Activated CD4-positive, CD25-positive, alpha-beta regulatory T cell treated with anti-CD3 and anti-CD28 coated beads, Interleukin-2, amount 50 U/mL, for 24 hours (primary cell): ENCODE measurements at places on chromosomes 6 and 20.
A peak's percentile ranks its signal among the peaks of the same experiment; 100 is the strongest.

DNA sequence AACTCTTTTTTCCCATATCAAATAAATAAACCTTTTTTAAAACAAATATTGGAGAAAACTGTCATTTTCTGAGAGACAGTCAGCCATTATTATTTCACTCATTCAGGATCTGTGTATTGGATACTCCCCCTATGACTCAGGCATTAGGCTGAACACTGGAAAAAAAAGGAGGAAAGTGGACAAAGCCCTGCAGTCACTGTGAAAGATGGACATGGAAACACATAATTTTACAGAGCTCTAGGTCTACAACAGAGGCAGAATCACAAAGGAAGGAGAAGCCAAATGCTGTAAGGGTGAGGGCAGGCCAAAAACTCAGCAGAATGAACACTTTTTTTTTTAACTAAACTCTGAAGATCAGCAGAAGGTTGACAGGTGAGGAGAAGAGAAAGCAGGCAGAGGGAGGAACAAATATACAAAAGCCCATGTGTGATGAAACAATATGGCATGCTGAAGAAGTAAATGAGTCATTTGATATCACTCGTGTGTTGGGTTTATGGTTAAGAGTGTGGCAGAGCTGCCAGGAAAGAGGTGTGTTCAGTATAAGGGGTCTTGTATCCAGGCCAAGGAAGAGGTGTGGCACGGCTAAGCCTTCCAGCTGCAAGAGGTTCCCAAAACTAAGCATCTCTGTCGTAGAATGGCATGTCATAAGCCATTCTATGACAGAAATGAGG lies 39.1 kb downstream of the EPB41L2 start:
- ATAC-seq = no peak

DNA sequence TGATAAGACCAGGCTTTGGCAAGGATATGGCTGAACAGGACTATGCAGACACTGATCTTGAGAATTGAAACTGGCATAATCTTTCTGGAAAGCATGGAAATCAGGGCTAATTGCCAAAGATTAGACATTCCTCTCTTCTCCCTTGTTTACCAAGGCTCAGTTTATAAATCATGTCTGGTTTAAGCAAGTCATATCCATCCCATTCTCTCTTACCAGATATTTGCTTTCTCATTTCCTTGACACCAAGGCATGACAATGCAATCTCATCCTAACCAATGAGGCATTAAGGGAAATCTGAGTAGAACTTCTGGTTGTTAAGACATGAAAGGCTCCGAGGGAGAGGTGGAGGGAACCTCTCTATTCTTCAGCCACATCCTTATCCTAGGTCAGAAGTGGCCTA lies 110.3 kb upstream of the CEP85L start:
- no peak for ATAC-seq

GRCh38 chr6:152976749-152977148 lies 6.1 kb downstream of the FBXO5 start:
- no peak for ATAC-seq

- ATAC-seq = no peak
Measured at GRCh38 chr6:14882394-14883026, 363.4 kb upstream of the JARID2 start.

- no peak for ATAC-seq
Measured at GRCh38 chr6:82843291-82843885, 222.3 kb downstream of the UBE3D start.

DNA sequence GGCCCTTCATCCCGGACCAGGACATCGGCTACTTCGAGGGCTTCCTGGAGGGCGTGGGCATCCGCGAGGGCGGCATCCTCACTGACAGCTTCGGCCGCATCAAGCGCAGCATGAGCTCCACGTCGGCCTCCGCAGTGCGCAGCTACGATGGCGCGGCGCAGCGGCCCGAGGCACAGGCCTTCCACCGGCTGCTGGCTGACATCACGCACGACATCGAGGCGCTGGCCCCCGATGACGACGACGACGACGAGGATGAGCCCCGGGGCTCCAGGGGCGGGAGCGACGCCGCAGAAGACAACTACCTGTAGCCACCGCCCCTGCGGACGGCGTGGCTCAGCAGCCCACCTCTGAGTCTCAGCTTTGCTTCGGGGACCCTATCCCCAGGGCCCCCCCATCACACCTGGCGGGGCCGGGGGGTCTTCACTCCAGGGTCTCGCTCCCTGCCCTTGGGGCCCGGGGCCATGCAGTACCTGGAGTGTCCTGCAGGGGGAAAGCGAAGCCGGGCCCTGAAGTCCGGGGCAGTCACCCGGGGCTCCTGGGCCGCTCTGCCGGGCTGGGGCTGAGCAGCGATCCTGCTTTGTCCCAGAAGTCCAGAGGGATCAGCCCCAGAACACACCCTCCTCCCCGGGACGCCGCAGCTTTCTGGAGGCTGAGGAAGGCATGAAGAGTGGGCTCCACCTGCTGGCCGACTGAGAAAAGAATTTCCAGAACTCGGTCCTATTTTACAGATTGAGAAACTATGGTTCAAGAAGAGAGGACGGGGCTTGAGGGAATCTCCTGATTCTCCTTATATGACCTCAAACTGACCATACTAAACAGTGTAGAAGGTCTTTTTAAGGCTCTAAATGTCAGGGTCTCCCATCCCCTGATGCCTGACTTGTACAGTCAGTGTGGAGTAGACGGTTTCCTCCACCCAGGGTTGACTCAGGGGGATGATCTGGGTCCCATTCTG lies 20.8 kb upstream of the HCK start:
- peak; percentile 44 for ATAC-seq

DNA sequence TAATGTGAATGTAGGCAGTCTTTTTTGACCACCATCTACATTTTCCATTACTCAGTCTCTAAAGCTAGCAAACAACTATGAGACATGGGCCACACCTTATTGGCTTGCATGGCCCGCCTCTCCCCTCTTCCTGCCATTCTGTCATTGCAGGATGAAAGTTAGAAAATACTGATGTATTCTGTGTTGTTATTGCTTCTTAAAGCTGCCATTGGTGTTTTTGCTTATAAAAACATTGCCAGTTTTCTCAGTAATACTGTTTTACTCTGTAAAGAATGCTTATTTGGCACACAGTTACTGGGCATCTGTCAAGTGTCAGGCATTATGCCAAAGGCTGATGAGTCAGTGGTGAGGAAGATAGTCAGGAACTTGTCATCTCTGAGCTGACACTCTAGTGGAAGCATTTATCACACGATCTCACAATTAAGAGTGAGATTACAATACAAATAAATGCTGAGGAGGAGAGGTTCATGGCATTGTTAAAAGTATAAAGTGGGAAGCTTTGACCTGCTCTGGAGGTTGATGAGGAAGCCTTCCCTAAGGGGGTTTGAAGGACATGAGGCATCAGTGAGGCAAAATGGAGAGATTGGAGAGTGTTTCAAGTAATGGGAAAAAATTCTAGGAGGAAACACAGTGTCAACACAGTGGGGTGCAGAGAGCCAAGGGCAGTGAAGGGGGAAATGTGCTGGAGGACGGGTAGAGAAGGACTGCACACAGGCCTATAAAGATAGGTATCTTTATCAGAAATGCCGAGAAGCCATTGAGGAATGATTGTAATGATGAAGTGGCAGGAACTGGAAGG lies 14.7 kb downstream of the KLHL32 start:
- ATAC-seq = peak; percentile 73

DNA sequence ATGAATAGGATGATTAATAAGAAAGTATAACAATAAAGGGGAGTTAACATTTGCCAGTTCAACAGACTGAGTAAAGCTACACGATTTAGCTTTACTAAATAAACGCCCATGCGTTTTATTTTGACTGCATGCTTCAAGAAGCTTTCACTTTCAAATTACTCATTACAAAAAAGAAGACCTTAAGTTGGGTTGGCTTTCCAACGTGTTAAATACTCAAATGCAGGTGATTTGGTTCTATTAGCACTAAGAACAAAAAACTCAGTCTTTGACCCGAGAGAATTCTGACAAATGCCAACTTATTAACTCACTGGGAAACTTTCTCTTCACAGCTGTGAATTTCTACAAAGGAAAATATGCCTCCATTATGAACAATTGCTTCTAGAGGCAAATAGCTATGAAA lies 24.8 kb downstream of the RNF146 start:
- peak; percentile 83 for ATAC-seq

DNA sequence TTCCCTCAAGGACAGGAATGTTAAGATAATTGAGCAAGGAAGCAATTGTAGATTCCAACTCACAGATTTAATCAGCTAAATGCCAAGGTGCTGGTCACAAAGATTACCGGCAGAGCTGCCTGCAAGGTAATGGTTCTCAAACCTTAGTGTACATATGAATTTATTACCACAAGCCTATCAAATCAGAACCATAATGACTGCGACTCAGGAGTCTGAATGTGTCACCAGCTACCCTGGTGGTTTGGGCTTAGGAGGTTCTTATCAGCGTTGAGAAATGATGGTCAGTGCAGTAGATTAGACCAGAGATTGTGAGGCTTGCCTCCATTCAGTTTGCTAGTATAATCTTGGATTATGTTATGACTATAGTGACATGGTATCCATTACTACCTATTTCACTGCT lies 78.9 kb downstream of the MTFR2 start:
- ATAC-seq = no peak

DNA sequence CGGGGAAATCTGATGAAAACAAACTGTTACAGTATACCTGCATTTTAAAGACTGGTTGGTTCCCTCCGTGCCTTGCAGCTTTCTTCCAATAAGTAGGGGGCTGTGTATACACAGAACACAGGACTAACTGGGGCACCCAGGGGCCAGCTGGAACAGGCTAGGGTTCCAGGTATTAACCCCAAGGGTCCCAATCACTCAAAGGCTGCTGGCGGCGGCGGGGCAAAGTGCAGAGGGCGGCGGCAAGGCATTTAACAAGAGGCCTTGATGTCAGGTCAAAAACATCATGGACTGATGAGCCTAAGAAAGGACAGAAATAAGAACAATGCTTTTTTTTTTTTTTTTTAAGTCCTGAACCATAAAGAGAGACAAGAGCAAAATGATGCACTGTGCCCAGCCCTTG lies 2.5 kb downstream of the PMEPA1 start:
- no peak for ATAC-seq

DNA sequence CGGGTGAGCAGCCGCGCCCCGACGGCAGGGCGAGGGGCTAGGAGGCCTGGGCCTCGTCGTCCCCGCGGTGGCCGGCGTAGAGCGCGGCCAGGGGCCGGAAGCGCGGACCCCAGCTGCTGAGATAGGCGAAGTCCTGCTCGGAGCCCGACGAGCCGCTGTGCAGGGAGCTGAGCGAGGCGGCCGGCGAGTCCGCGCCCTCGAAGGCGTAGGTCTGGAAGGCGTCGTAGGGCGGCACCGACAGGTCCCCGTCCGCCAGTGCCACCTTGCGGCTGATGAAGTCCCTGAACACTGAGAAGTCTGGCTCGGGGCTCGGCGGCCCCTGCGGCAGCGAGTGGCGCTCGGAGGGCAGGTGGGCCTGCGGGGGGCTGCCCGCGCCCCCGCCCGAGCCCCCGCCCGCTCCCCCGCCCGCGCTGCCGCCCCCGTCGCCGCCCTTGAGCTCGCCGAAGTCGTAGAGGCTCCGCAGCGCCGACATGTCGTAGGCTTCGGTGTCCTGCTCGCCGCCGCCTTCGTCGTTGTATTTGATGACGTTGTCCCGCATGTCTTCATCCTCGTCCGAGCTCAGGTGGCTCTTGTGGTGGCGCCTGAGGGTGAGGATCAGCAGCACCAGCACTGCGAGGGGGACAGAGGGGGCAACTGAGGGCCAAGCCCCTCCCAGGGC lies 56.5 kb downstream of the CD40 start:
- ATAC-seq = peak; percentile 84

DNA sequence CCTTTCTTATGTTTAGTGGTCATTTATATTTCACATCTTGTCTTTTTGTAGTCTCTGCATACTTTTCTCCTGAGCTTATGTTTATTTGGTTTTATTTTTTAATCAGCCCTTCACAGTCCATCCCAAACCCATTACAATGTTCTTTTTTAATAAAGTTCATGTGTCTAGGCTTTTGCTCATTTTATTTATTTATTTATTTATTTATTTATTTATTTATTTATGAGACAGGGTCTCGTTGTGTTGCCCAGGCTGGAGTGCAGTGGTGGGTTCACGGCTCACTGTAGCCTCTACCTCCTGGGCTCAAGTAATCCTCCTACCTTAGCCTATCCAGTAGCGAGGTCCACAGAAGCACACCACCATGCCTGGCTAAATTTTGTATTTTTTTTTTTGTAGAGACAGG lies 3.1 kb downstream of the COQ3 start:
- ATAC-seq = no peak

DNA sequence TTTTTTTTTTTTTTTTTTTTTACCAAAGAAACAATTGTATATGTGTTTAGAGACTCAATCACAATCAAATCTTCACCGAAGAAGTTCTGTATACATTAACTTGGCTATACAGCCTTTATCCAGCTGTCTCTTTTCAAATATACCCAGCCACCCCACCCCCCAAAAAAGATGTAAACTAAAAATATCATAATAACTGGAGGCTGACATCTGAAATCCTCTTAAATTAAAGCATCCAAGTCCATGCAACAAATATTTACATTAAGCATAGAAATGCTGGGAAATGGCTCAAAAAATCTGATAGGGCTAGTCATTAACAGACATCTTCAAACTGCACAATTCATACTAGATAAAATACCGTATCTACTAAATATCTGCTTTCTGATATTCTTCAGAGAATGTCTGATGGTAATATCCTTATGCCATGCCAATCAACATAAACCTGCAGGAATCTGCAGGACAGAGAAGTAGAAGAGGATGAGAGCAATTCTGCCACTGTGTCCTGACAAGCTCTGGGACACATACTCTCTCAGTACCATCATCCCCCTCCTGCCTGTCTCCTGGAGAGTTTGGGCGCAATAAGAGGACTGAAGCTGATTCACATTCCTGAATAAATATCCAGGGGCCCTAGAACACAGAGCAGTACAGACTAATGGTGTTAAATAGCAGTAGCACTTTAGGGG lies 152.4 kb downstream of the KIF6 start:
- no peak for ATAC-seq

DNA sequence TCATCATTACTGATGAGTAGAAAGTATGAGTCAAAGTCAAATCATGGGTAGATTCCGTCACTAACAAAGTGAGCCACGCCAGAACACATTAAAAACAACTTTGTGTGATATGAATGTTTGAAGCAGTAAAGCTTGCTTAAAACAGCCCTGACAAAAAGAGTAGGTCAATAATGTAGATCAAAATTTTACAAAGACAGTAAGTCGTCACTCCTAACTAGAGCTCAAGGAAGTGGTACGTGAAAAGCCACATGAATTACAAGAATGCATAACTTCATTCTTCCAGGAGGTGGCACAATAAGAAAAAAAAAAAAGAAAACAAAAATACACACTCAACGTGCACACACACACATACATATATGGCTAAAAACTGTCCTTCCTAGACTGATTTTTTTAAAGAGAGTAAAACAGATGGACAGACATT lies 69.9 kb downstream of the HACE1 start:
- peak; percentile 92 for ATAC-seq

DNA sequence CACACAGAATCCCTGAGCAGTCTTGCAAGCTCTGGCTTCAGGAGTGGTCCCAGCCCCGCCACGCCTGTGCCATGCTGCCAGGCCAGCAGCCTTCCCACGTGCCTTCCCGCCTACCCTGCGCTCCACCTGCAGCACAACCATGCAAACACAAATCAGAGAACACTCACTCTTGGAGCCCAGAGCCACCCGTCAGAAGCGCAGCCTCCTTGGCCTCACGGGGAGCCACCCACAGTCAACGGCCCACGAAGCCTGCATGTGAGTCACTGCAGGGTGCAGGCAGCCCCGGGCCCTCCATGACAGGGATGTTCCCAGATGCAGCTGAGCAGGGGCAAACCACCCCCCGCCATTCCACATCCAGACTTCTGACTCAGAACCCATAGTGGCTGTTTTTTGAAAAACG lies 217.0 kb downstream of the DLL1 start:
- ATAC-seq = no peak
